ENCODE measurements at places on chromosomes 2 and 18.

DNA sequence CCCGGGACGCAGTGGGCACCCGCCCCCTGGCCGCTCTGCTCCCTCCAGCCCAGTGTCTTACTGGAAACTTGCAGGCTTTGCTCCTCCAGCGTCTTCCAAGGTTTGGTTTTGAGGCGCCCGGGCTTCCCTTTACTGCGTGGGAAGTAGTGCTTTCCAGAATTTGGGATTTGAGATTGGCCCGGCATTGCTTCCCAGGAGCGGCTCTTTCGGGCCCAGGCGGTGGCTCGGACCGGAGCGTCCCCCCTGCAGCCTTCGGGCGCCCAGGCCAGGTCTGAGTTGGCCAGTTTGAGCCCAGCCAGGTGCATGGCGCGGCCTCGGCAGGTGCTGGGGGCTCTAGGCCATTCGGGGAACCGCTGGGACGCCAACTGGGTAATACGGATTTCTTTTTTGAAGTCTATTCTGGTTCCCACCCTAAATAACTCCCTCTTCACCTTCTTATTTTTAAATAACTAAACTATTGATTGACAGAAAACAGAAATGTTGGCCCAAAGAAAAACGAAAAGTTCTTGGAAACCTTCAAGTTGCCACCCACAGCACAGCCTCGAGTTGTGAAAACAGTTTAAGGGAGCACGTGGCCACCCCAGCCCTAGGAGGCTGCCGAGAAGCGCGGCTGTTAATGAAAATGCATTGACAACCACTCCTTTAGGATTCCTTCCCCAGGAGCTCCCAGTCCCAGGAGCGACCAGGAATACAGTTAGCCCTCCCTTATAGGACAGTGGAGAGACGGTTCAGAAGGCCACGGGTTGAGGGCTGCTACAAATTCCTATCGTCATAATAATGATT is 766 bp downstream of the SNTG2 start:
- DNase-seq: no peak

DNA sequence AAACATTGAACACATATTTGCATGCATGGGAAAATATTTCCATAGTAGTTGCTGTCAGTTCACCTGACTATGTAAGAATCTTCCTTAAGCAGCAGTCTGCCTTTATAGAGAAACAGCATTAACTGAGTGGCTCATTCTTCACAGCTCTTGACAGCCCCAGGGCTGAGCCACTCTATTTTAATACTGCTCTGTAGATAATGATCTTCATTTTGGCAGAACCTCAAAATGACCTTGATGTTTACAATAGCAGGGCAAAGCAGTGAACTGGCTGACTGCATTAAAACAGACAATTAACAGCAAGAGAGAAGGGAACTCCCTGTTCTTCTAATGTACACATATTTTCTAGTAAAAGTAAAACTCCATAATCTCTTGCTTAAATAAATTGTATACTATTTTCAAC is 580.6 kb upstream of the SOX11 start:
- DNase-seq: no peak

- no peak for DNase-seq
Observed at GRCh38 chr18:31088532-31088931, 13.7 kb downstream of the DSC2 start.

- DNase-seq: no peak
Observed at GRCh38 chr2:230327418-230328154, 593 bp downstream of the SP140L start.

DNA sequence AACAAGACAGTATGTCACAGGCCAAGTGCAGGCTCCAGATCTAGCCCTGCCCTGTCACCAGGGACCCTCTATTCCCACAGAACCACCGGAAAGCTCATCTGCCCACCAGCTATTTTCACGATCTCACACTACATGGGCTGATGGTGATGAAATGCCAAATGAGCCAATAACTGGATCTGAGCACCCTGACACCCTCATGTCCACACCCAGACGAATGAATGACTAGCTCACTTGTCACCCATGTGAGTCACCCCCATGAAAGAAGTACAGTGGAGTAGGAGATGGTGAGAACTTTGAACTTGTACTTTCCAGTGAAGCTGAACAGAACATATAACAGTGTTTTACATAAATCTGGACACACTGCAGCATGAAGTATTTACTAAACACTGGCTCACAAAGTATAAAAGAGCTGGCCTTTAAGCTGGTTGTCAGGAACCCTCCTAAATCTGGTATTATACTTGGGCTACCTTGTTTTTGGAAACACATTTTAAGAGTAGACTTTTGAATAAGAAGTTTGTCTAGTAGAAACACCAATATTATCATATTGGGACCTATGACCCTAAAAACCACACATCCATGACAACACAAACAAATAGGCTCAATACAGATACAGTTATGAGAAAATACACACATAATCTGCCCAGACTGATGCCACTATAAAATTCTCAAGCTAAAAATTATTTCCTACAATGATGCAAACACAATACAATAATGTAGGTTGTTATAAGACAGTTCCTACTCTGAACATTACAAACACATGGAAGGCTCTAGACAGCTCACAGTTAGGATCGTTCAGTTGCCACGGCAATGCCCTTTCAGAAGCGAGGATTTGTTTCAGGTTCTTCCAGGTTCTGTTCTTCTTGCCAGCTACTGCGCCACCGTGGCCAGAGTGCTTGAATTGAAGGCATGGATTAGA is 19.0 kb downstream of the INO80C start:
- DNase-seq: no peak

DNA sequence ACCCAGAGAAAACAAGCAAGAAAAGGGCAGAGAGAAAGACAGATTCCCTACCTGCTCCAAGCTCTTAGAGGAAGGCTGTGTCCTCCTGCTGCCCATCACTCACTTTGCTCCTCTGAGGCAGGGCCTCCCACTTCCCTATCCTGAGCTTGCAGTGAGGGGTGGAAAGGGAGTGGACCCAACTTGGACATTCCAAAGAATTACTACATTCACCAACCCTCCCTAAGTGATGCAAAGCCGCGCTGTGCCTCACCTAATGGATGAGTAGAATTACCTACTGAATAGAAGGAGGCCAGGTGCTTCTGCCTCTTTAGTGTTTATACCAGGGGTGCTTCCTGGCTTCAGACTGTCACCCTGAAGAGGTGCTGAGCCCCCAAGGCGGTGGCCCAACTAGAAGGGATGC is 5.6 kb upstream of the OSR1 start:
- DNase-seq: no peak

DNA sequence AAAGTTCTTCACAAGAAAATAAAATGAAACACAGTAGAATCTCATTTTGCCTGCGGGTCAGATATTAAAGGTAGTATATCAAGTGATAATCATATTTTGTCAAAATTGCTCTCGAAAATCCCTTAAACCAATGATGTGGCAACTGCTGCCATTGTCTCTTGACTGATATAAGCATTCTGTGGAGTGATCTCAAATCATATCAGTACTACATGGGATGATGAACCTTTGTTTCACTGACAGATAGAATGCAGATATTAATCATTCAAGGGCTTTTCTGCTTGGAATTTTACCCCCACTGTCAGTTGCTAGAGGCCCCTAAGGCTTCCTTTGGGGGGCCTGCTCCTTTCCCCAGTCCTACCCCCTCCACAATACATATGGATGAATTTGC is 31.3 kb upstream of the MALL start:
- DNase-seq: no peak

GRCh38 chr2:142174176-142174575 is 43.4 kb upstream of the LRP1B start:
- no peak for DNase-seq

DNA sequence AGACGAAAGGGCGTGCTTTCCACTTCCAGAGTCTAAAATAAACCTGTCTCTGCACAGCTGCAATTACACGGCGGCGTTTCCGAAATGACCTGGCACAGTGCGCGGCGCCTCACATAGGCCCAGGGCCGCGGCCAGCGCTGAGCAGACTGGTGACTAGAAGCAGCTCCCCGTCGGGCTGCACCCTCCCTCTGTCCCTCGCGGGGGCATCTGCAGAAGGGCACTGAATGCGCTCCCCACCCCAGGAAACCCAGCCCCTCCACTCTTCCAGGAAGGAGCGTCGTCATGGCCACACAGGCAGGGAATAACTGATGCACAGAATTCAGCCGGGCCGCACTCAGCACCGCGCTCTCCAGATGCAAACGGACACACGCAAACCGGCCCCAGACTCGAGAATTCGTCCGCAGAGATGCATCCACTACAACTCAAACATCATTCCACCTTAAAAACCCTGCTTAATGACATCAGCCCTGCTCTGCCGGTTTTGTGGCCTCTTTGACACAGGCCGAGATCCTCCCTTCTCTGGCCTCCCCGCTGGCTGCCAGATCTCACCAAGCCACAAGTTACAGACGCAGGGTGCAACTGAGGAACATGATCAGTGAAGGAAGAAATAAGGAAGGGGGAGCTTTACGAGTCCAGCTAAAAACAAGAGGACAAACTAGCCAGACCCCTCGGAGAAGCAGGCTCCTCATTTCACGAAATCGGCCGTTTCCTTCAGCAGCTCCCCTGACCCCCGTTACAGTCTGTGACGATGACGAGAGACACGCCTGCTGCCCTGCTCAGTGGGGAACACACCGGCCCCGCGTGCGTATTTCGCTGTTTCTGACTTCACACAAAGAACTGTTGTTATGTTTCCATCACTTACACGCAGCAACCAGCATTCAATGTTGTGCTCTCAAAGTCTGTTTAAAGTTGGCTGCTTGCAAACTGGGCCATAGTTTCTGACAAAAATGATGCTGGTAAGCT is 40.2 kb downstream of the MBP start:
- no peak for DNase-seq

DNA sequence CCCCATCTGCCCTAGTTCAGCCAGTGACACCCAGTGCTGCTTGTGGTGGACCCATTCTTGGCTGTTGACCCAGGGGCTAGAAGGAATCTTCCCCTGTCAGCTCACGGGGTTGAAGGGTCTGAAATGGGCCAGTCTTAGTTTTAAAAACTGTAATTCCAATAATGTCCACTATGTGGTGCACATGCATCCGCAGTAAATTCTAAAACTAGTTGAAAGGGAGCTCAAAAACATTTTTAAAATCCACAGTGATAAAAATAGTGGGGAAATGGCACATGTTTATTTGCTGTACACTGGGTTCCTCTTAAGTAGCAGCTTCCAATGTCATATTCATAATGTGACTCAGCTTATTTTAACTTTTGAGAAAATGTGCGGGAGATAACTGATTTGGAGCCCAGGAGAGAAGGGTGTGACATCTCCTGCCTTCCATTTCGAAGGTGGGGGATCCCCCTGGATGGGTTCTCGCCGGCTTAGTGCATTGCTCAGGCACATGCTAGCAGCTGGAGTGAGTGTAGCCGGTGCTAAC is 32.8 kb downstream of the GRHL1 start:
- DNase-seq: peak; percentile 51

DNA sequence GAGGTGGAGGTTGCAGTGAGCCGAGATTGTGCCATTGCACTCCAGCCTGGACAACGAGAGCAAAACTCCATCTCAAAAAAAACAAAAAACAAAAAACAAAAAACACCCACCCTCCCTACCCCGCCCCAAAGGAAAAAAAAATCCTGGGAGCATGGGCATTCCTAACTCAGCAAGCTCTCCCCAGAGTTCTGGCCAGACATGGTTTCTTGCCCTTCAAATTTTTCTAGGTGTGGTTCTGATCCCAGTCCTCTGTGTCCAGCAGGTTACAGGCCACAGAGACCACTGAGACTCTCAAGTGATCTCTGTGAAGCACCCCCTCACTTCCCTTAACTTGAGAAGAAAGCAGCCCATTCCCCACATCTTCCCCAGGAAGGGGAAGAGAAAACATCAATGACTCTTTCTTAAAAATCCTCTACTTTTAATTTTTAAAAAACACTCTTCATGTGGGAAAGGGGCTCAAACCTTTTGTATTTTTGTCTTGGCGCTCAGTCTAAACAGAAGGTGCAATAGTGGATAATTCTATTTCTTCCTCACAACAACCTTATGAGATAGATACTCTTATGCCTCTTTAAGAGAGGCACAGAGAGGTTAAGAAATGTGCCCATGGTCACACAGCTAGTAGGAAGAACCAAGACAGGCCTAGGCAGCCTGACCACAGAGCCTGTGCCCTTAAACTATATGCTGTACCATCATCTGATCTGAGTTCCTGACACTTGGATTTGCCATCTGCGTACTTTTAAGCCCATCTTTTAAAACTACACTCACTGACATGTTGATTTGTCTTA is 6.9 kb upstream of the KCNE4 start:
- no peak for DNase-seq

- no peak for DNase-seq
Observed at GRCh38 chr18:50716902-50717301, 102.9 kb downstream of the MRO start.

DNA sequence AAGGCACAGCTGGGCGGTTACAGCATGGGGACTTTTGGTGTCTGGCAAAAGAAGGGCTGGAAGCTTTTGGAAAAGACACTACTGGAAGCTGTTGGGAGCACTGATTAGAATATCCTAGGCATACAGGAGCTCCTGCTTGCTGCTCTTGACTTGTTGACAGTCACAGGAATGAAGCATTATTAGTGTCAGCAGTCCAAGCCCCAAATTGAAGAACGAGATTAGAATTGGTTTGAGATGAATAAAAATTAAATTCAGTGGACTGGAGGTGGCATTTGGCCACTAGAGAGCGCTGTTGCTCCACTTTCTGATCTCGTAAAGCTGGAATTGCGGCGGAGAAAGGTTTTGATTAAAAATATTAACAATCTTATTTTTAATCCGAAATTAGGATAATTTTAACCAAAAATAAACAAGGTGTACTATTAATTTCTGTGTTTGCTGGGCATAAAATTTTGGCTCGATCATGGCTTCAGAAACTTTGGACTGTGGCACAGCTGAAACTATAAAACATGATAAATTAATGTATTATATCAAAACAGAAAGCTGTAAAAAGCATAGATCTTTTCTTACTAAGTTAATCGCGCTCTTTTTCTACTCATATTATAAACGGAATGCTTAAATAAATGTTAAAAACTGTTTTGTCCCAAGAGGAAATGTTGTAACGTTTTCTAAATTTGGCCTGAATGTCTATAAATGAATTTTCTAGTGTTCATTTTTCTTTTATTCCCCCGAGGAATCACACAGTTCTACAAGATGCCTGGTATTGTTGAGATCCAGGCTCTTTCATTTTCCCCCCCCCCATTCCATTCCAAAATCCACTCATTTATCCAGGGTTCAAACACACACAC is 2.4 kb upstream of the HOXD8 start:
- peak; percentile 51 for DNase-seq

DNA sequence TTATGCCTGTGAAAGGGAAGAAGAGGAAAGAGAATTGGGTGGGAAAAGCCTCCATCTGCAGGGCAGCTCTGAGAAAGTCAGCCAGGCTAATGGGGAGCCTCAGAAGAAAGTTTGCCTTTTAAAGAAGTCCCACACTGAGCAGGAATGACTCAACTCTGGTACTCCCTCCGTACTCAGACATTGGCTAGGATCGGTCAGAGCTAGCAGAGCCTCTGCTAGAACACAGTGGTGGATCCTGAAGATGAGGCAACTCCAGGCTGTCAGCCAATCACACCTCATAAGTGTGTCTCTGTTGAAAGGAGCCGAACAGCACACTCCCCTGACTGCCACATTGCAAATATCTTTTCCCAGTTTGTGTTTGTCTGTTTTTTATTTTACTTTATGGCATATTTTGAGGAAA is 96.9 kb downstream of the HNRNPLL start:
- no peak for DNase-seq
